Foreskin keratinocyte (primary cell): ENCODE measurements at places on chromosomes 3 and 15. TPM values are rescaled to one million over a fixed set of nuclear protein-coding genes. Genes with fewer than 3 reads are reported as not detected.

- DNase-seq, result no peak
Measured at GRCh38 chr3:166554023-166554422, 716.8 kb upstream of the BCHE start.

GRCh38 chr3:71046791-71047190 is 536.7 kb downstream of the FOXP1 start:
- no peak for DNase-seq

DNA sequence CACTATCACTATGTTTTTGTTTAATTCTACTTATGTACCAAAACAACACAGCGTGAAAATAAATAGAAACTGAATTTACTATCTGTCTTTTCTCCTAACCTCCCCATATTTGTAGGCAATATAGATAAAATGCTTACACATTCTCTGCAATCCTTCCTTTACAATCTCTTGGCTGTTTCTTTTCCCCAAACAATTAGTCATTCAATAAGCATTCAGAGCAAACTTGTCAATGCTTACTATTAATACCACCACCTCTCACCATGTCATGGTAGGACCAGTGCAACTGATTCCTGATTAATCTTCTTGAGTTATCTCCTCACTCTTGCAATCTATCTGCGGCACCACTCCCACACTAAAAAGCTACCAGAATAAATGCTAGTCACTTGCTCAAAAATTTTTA is 74.0 kb upstream of the TTBK2 start:
- DNase-seq, result peak; percentile 46

DNA sequence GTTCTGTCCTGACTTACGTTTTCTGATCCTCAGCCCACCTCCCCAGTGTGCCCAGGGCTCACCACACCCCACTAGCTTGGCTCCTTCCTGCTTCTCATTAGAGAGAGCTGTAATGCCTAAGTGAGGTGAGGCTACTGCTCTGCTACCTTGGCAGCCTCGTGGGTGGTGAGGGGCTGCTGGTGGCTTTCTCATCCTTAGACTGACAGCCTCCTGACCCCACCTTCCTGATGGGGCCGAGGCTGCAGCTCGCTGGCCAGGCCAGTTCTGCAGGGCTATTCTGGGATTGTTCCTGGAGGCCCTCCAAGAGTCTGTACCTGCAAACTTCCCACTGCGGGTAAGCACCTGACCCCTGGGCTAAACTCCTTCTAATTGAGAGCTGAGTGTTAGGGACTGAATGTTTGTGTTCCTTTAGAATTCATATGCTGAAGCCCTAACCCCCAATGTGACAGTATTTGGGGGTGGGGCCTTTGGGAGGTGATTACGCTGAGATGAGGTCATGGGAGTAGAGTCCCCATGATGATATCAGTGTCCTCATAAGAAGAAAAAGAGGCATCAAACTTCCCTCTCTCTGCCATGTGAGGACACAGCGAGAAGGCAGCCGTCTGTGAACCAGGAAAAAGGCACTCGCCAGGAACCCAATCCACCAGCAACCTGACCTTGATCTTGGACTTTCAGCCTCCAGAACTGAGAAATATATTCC is 38.1 kb upstream of the IQSEC1 start:
- no peak for DNase-seq

DNA sequence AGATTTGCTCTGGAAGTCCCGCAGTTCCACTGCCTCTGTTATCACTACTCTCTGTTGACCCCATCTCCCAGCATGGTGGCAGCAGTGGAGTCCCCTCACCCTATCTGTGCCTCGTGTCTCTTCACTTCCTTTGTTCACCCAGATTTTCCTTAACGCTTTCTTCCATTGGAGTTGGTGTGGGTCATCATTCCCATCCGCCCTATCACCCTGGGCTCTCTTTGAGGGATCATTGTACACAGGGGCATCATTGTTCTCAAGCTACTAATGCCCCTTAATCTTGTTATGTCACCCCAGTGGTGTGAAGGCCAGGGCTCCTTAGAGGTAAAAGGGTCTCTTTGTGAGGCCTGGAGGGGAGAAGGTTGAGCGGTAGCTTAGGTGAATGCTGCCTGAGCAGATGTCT is 329.5 kb upstream of the CTDSPL start:
- DNase-seq, result no peak

- DNase-seq, result no peak
Measured at GRCh38 chr3:103614719-103615118, 1179.9 kb downstream of the ZPLD1 start.

DNA sequence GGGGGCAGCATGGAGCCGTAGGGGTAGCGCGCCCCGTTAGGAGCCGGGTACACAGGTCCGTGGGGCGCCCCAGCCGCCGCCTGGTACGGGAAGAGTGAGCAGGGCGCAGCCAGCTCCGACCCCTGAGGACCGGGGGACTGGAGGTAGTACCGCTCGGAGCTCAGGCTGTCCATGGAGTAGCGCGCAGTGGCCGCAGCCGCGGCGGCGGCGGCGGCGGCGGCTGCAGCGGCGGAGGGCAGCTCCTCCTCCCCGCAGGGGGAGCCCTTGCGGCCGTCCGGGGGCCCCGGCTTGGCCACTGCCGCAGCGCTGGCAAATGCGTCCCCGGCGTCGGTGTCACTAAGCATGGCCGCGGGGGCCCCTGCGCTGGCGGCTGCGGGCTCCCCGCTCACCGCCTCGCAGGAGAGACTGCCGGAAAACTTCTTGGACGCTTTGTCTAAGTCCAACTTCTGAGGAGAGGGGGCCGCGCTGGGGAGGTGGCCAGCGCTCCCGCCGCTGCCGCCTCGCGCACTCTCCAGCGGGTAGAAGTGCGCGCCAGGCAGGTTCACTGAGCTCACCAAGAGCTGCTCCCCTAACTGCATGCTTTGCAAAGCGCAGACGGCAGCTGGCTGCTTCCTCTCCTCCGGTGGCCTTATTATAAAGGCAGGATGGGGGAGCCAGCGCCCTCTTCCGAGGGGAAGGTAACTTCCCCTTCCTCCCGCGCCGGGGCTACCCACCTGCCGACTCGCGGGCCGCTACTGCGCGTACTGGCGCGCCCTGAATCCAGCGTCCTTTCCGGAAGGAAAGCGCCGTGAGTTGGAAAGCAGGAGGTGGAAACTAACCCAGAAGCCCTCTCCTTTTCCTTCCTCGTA is at the start of gene EOMES:
Gene EOMES, minus strand, starts transcription at position 607 of the 848 bp plus-strand sequence. Its CDS starts 29 bp downstream, at position 578.
- DNase-seq, result peak; percentile 47

GRCh38 chr15:27396996-27397395 is 426.0 kb downstream of the GABRG3 start:
- DNase-seq, result no peak

GRCh38 chr15:100764778-100765466 is 114.7 kb upstream of the ALDH1A3 start:
- no peak for DNase-seq

GRCh38 chr15:31136016-31136415 is 34.5 kb upstream of the TRPM1 start:
- no peak for DNase-seq

DNA sequence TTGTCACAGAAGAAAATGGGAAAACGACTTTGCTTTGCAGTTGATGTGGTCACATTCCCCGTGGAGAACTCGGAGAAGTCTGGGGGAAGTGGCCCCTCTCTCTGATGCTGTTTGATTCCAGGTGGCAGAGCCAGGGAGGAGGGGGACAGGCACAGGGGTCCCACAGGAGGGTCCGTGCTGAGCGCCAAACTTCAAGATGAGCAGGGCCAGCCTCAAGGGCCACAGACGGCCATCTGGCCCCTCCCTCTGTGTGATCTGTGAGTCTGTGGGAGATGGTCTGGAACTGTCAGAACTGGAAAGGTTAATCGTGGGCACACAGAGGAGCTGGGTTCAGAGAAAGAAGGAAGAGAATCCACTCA is 23.1 kb upstream of the CORO2B start:
- no peak for DNase-seq

DNA sequence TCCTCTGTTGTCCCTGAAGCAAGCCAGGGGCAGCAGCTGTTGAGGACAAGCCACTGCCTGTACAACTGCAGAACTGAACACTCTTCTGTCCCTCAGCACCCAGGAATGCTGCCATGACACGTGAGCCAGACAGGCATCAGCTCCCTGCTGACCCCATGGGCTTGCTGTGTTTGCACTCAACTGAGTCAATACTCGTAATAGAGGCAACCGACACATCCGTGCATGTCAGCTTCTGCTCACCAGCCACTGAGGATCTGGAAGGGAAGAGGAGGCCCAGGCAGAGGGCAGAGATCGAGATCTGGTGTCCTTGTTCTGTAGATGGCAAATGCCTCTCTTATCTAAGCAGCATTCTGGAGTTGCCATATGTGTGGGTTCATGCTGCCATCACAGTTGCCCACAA is 54.3 kb upstream of the SEC61A1 start:
- no peak for DNase-seq

- no peak for DNase-seq
Measured at GRCh38 chr3:8542190-8543135, 40.8 kb downstream of the LMCD1 start.

DNA sequence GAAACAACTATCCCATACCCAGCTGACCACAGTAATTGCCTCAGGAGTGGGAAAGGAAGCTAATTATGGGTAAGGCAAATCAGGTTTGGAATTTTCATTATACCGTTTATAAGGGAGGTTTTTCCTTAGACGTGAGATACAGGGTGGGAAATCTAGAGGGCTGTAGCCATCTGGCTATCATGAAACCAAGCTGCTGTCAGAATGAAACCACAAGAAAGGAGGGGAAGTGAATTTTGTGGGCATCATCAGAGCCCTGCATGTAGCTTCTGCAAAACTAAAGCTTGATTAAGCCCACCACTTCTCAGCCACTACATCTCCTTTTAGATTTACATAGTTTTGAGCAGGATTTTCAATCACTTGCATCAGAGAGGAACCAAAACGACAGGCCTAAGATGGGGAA is 893.5 kb downstream of the TUSC7 start:
- DNase-seq, result no peak

- DNase-seq, result peak; percentile 72
Measured at GRCh38 chr3:87311309-87311708, 34.9 kb upstream of the POU1F1 start.

- DNase-seq, result no peak
Measured at GRCh38 chr15:43414196-43414595, 43.3 kb downstream of the TUBGCP4 start.

DNA sequence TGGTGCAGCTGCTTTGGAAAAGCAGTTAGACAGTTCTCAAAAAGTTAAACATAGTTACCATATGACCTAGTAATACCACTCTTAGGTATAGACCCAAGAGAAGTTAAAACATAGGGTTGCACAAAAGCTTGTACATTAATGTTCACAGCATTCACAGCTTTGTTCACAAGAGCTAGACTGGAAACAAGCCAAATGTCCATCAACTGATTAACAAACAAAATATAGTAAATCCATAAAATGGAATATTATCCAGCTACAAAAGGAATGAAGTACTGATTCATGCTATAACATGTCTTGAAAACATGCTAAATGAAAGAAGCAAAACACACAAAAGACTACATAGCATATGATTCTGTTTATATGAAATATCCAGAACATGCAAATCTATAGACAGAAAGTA is 2.8 kb upstream of the COPG1 start:
- no peak for DNase-seq

DNA sequence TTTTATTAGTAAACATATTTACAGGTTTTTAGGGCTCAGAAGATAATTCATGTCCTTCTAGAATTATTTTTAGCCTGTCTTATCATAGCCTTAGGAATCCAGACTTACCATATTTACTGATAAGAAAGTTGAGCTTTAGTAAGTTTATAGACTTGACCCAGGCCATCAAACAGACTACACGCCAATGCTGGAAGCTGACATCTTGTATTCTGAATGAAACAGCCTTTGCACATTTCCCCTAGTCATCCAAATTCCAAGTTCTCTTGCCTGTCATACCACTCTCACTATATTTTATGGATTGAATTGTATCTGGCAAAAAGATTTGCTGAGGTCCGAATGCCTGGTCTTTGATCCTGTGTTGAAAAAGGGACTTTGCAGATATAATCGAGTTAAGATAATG is 58.6 kb downstream of the DRD3 start:
- DNase-seq, result no peak

- peak; percentile 24 for DNase-seq
Measured at GRCh38 chr3:28940530-28940929, 340.3 kb upstream of the RBMS3 start.

- no peak for DNase-seq
Measured at GRCh38 chr3:33318710-33319380, 41.6 kb downstream of the FBXL2 start.

DNA sequence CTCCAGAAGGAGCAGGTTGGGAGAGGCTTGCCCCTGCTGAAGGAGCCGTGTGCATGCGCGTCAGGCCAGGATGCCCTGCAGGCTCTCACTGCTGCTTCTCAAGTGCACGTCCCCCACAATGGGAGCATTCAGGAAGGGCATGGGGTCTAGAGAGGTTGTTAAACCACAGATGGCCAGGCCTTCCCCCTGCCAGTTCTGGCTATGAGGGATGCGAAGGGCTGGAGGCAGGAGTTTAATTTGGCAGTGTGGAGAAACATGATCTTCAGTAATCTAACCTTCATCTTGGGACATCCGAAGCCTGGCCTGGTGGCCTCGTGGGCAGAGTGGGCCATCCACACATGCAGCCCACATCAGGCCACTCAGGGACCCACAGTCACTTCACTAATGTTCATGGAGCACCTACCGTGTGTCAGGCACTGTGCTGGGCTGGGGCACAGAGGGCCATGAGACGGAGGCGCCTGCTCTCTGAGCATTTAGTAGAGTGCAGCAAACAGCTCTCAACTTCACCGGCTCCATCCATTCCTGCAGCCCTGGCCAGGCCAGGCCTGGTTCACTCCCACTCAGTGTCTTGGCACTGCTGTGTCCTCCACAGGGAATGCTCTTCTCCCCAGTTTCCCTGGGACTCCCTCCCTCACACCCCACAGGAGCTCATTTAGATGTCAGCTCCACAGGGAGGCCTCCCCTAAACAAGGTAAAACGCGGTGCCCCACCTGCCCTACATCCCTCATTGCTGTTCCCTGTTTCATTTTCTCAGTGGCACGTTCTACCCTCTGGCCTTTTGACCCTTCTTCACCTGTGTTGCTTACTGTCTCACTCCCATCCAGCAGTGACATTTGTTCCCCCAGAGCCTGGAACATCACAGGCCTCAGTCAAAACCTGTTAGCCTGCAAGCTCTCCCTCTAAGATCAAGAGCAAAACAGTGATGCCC is 4.0 kb downstream of the CFAP100 start:
- no peak for DNase-seq

- DNase-seq, result peak; percentile 18
Measured at GRCh38 chr15:32029409-32029861, 880 bp upstream of the CHRNA7 start.

Gene GPR27
- total RNA-seq, result 0.20 and 0.32 TPM in 2 replicates

Gene SCG5
- total RNA-seq, result 12.3 and 46.3 TPM in 2 replicates

Gene ACAD11
- total RNA-seq, result 17.5 and 18.9 TPM in 2 replicates

Gene PLSCR5
- total RNA-seq, result not detected in 2 replicates

Gene CTDSPL2
- total RNA-seq, result 37.2 and 37.7 TPM in 2 replicates

Gene OR4F15
- total RNA-seq, result not detected in 2 replicates

Gene SCAMP5
- total RNA-seq, result 0.25 and 0.31 TPM in 2 replicates

Gene ALPK3
- 0.11 and 0.34 TPM in 2 replicates for total RNA-seq

Gene MAP1A
- 0.24 and 0.28 TPM in 2 replicates for total RNA-seq

Gene SLC28A2
- not detected in 2 replicates for total RNA-seq

Gene MUC20
- total RNA-seq, result 0.07 and 0.28 TPM in 2 replicates

Gene ZIC4
- not detected in 2 replicates for total RNA-seq

Gene SOX14
- total RNA-seq, result not detected in 2 replicates

Gene RRP9
- total RNA-seq, result 43.4 and 52.5 TPM in 2 replicates

Gene MEGF11
- not detected in 2 replicates for total RNA-seq

Gene SLC15A2
- total RNA-seq, result 1.0 and 1.5 TPM in 2 replicates
